ENCODE measurements at places on chromosomes 7 and 10. TPM values are rescaled to one million over a fixed set of nuclear protein-coding genes. Genes with fewer than 3 reads are reported as not detected.
A peak's percentile ranks its signal among the peaks of the same experiment; 100 is the strongest.

DNA sequence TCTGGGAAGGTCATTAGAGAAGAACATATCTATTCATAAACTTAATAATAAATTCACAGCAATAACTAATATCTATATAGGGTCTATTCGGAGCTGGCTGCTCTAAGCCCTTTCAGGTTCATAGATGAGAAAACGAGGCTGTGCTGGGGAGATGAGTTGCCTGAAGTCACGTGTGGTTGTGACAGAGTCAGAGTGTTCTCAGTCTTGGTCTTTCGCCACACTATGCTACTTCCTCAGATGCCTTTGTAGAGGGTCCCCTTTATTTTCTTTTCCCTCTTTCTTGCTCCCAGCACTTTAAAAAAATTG lies 43.7 kb upstream of the FAM180A start:
- no peak for DNase-seq

GRCh38 chr10:38038932-38039245 lies 28.4 kb downstream of the ZNF33A start:
- DNase-seq = no peak

DNA sequence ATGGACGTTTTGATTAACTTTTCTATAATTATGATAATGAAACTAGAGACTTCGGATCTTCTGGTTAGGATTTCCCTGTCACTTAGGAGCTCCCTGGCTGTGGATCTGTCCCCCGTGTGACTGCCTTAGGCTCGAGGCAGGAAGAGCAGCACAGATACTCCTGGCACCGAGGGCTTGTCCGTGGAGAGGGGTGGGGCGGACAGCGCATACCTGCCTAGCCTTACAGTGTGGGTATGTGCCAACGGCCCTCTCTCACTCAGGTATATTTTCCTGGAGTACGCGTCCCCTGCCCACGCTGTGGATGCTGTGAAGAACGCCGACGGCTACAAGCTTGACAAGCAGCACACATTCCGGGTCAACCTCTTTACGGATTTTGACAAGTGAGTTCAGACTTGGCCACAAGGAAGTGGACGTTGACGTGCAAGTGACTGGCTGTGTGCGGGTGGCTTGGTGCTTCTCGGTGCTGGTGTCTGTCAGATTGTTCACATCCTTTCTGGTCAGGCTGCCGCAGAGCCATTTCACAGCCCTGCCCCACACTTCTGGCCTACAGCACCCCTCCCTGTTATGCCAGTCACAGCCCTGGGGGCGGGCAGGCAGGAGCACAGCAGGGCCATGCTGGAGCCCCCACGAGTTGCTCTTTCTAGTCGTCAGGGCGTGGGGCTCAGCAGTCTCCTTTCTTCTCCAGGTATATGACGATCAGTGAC lies 7.9 kb downstream of the EIF3B start:
- no peak for DNase-seq

DNA sequence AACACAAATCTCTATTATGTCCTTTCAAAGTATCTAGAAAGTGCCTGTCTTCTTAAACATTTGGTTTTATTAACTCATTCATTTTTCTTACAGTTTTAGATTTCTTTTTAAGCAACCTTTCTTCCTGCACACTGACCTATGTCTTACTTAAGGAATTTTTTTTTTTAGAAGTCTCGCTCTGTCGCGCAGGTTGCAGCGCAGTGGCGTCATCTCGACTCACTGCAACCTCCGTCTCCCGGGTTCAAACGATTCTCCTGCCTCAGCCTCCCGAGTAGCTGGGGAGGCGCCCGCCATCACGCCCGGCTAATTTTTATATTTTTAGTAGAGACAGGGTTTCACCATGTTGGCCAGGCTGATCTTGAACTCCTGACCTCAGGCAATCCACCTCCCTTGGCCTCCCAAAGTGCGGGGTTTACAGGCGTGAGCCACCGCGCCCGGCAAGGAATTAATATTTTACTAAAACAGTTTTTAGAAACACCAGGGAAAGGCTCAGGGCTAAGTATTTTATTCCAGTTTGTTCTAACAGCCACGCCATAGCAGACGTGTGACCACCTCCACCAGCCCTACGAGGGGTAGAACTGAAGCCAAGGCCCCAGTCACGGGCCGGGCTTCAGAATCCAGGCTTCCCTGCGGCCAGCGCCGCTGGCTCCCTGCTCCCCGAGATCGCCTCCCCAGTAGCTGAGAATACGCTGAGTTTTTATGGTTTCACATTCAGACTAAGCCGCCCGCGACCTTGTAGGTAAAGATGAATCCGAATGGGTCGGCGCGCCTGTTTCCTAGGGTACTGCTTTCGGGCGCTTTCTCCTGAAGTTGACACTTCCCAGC lies 941 bp upstream of the LUC7L2 start:
- DNase-seq = peak; percentile 17

GRCh38 chr7:110386913-110387312 lies 704.0 kb upstream of the LRRN3 start:
- peak; percentile 69 for DNase-seq

DNA sequence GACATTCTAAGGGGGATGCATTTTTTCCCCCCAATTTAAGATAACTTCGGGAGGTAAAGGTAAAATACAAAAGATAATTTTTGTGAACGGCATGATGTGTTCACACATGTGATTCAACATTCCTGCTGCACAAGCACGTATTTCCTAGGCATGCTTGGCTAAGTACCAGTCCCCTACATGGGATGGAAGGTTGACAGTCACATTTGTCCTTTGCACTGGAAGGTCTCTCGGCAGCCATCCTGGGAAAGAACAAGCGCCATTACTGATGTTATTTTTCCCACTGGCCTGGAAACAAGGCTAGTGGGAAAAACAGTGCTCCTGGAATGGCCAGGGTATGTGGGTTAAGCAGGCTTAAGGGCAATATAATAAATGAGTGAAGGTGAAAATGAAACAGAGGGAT lies 276.2 kb upstream of the AOAH start:
- DNase-seq = no peak

DNA sequence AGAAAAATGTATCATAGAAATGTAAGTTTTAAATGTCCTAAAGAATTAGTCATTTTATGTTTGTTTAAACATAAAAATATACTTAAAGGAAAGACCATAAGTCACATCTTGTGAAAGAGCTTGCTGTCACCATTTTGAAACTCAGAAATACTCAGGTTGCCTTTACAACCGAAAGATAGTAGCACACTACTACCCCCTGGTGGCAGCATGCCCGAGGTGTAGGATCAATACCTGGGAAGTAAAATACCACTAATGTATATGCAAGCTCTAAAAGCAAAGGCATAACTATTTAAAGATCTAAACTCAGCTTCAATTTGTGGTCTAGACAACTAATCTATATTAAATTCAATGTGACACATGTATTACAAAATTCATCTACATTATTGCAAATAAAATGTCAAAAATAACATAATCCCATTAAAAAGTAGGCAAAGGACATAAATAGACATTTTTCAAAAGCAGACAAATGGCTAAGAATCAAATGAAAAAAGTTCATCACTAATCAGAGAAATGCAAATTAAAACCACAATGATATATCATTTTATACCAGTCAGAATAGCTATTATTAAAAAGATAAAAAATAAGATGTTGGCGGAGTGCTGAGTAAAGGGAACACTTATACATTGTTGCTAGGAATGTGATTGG lies 47.7 kb upstream of the FGL2 start:
- peak; percentile 82 for DNase-seq

DNA sequence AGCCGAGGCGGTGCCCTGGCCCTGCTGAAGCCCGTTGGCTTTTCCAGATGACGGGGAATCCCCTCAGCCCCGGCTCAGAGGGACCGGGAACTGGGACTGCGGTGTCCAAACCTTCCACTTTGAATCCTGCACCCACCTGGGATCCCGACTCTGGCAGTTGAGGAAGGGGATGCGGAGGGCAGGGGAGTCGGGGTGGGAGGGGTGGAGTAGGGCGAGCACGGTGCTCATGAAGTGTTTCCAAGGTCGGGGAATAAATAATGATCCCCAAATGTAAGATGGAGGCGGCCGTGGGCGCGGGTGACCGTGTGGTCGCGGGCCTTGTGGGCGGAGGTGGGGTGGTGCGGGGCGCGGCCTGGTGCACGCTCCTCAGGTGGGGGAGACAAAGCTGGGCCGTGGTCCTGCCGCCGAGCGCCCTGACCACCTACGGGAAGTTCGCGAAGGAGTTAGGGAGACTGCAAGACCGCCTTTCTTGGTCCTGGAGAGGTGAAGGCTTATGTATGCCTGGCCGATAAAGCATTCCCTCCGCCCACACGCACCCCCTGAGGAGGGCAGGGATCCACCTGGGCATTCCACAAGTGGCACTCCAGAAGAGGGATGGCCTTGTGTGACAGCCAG lies 1.4 kb downstream of the MTURN start:
- no peak for DNase-seq

- DNase-seq = peak; percentile 71
Measured at GRCh38 chr7:98617051-98617959, at the start of gene NPTX2. TSS of gene NPTX2 (plus strand) at chr7:98617285. CDS start at chr7:98617462, 177 bp downstream.

DNA sequence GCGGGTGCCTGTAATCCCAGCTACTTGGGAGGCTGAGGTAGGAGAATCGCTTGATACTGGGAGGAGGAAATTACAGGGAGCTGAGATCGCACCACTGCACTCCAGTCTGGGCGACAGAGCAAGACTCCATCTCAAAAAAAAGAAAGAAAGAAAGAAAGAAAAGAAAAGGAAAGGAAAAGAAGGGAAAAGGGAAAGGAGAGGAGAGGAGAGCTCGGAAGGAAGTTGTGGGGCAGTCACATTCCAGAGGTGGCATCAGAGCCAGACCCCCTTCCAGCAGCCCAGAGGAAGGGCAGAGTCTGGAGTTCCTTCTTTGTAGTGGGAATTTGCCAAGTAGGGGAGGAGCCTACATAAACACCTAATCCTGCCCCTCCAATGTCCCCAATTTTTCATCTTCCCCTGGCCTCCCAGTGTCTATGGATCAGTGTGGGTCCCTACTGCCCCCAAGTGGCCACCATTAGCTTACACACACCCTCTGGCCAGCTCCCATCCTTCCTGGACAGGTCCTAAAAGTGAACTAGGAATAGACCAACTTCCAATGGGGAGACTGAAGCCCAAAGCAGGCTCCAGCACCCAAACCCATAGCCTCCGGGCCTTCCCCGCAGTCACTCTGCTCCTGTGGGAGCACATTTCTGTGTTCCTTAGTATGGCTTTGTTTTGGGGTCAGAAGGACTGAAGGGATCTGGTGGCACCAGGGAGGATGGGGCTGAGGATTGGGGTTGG lies 39.6 kb upstream of the HSPB1 start:
- peak; percentile 78 for DNase-seq

DNA sequence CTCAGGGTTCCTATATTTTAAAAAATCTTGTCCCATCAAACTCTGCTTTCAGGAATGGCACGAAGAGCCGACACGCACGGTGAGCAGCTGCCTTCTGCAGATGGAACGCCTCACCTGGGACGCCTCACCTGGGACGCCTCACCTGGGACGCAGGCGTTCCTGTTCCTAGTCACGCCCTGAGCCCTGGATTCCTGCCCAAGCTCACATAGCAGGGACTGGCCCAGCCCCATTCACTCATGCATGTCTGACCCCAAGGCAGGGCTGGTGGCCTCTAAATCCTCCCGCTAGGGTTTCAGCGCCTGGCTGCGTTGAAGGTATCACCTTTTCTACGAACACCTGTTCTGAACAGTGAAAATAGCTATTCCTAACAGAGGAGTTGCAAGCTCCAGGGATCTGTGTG lies 49.8 kb downstream of the CARD11 start:
- no peak for DNase-seq

- no peak for DNase-seq
Measured at GRCh38 chr7:29234438-29234837, 39.9 kb downstream of the CHN2 start.

DNA sequence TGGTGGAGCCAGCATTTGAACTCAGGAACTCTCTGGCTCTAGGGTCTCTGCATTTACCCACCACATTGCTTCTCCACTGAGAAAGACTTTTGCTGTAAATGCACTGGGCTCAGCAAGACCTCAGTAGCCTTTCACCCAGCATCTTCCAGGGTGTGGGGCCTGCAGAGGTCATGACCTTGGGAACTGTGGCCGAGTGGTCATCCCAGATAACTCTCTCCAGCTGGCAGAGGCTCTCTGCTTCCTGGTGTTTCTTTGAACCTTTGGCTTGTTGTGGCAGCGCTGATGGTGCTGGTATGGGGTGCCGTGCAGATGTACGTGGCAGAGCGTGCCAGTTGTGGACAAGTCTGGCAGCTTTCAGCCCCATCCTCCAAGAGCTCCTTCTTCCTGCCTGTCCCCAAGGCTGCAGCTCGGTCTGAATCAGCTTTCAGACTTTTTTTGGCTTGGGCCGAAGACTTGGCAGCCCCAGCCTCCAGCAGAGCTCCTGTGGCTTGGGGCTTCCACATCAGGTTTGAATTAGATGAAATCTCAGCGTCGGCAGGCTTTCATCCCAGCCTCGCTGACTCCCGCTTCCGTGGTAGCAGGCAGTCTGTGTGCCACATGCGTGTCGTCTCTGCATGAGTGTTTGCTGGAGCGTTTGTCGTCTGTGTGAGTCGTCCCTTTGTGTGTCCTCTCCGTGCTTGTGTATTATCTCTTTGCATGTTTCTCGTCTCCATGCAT lies 21.5 kb downstream of the ADAMTS14 start:
- DNase-seq = peak; percentile 43

- DNase-seq = no peak
Measured at GRCh38 chr10:43273997-43274396, 7.1 kb upstream of the RASGEF1A start.

DNA sequence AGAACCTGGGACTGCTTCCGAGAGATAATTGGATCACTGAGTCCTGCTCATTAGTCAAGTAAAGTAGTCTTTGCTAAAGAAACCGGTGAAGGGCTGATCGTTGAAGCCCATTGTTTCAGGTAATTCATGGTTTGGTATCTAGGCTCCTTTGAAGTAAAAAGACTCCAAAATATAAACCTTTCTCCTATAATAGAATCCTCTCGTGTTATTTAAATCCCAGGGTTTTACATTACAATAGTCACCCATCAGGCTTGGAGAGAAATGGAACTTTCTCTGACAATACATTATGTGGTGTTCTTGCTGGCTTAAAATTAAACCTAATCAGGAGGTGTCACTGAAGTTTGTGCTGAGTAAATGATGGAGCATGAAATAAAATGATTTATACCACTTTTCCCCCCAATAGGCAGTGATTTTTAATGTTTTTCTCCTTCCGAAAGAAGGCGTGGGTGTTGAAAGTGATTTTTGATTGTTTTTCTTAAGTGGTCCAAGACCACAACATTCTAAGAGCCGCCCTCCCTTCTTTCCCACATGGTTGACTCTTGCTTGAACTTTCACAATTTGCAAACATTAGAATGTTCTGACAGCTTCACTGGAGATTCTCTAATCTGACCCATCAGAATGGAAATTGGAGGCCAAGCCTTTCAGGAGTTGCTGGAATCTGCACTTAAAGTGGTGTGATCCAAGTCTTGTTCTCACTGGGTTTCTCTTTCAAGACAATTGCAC lies 44.2 kb downstream of the LRMDA start:
- DNase-seq = no peak

GRCh38 chr10:20962165-20962564 lies 65.1 kb upstream of the NEBL start:
- DNase-seq = no peak

- no peak for DNase-seq
Measured at GRCh38 chr10:42979721-42980467, 97.0 kb upstream of the RET start.

The LIPJ gene
- polyA plus RNA-seq = not detected

The WIPF3 gene
- polyA plus RNA-seq = 1.2 TPM

The ASIC3 gene
- 2.1 TPM for polyA plus RNA-seq

The GPER1 gene
- 9.1 TPM for polyA plus RNA-seq

The SYNPO2L gene
- 0.40 TPM for polyA plus RNA-seq

The ELMO1 gene
- 26.0 TPM for polyA plus RNA-seq
